ENCODE measurements at places on chromosomes 16 and 17.
A peak's percentile ranks its signal among the peaks of the same experiment; 100 is the strongest.

GRCh38 chr17:71899317-71899716 lies 221.5 kb upstream of the SOX9 start:
- DNase-seq, result no peak

GRCh38 chr16:11224096-11224893 lies 31.7 kb downstream of the SOCS1 start:
- DNase-seq, result no peak

DNA sequence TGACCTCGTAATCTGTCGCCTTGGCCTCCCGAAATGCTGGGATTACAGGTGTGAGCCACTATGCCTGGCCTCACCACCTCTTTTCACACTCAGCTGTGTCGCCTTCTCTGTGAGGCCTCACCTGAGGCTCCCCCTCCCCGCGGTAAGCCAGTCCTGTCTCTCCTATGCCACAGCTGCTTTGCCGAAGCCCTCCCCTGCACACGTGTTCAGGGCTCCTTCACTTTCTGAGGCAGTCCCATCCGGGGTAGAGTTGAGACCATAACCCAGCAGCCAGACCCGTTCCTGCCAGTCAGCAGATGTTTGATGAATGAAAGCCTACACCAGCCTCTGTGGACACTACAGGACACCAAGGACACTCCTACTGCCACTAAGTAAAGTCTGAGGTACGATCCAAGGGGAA lies 10.6 kb downstream of the USP7 start:
- no peak for DNase-seq

GRCh38 chr17:34493917-34494316 lies 85.5 kb upstream of the TMEM132E start:
- DNase-seq, result no peak

DNA sequence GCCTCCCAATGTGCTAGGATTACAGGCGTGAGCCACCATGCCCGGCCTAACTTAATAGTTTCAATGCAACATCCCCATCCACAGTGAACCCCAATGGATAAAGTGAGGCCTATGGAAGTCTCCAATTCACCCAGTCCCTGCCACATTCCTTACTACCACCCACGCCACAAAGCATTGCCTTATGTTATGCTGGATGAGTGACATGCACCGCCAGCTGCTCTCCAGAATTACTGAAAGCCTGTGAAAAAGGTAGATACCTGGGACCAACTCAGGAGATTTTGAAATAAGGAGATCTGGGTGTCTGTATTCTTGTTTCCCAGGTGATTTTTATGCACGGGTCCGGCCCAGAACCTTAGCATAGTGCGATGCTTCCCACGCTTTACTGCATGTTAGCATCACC lies 16.9 kb upstream of the GAS7 start:
- no peak for DNase-seq

- no peak for DNase-seq
Observed at GRCh38 chr17:60383379-60383778, 8.6 kb downstream of the USP32 start.

DNA sequence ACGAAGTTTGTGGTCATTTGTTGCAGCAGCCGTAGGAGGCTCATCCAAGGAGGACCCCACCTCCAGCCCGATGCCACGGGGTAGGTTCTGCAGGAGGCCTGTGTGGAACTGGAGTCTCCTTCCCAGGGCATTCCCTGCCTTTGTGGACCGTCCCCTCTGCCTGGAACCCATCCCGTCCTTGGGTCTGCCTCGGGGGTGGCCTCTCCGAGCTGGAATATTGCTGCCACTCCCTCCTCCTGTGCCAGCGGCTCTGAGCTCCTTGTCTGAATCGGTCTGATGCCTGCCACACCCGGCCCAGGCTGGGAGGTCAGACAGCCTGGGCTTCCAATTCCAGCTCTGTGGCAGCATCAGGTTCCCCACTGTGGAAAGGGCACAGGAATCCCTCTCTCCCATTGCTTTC lies 18.8 kb downstream of the DOC2B start:
- no peak for DNase-seq

DNA sequence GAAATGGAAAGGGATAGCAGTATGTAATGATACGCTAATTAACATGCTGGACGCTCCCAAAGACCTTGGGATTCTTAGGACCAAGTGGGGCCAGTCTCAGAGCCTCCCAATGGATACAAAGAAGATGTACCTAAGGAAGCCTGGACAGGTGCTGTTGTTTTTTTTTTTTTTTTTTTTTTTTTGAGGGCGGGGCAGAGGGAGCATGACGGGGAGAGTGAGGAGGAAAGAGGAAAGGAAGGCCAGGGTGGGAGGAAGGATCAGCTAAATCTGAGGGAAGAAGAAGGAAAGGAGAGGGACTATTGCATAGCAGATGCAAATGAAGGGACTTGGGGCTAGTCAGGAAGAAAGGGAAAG lies 2.5 kb downstream of the VAMP2 start:
- no peak for DNase-seq

- peak; percentile 82 for DNase-seq
Observed at GRCh38 chr16:66515596-66516508, 34.1 kb downstream of the TK2 start.

GRCh38 chr16:24688359-24688758 lies 41.1 kb upstream of the TNRC6A start:
- DNase-seq, result no peak

DNA sequence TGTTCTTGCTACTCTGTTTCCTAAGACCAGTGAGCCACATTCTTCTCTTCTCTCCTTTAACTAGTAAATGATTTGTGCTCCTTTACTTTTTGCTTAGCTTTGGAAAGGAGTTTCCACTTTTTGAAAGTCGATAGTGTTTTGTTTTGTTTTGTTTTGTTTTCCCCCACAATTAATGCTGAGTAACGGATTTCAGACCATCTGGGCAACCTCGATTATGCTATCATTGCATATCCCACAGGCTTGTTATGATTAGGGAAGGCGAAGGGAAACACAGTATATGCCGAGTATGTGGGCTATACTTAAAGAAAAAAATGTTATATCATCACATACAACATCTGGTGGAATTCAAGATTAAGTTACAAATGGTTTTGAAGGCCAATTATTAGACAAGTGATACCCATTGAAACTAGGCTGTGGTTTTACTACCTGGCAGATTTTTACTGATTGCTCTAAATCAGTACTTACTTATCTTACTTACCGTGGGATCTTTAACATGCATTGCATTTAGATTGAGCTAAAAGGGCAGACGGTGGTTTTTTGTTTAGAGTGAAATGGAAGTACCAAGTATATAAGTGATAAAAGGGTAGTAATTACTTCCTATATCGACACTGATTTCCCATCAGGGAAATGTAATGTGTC lies 361.3 kb upstream of the SOX9 start:
- no peak for DNase-seq

DNA sequence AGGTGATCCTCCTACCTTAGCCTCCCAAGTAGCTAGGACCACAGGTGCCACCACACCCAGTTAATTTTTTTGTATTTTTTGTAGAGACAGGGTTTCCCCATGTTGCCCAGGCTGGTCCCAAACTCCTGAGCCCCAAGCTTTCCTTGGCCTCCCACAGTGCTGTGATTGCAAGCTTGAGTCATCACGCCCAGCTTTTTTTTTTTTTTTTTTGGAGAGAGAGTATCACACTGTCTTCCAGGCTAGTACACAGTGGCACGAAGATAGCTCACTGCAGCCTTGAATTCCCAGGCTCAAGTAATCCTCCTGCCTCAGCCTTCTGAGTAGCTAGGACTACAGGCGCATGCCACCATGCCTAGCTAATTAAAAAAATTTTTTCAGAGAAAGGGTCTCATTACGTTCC lies 27.2 kb downstream of the HEATR9 start:
- no peak for DNase-seq

- DNase-seq, result no peak
Observed at GRCh38 chr16:57593021-57593420, 35.4 kb upstream of the ADGRG1 start.

DNA sequence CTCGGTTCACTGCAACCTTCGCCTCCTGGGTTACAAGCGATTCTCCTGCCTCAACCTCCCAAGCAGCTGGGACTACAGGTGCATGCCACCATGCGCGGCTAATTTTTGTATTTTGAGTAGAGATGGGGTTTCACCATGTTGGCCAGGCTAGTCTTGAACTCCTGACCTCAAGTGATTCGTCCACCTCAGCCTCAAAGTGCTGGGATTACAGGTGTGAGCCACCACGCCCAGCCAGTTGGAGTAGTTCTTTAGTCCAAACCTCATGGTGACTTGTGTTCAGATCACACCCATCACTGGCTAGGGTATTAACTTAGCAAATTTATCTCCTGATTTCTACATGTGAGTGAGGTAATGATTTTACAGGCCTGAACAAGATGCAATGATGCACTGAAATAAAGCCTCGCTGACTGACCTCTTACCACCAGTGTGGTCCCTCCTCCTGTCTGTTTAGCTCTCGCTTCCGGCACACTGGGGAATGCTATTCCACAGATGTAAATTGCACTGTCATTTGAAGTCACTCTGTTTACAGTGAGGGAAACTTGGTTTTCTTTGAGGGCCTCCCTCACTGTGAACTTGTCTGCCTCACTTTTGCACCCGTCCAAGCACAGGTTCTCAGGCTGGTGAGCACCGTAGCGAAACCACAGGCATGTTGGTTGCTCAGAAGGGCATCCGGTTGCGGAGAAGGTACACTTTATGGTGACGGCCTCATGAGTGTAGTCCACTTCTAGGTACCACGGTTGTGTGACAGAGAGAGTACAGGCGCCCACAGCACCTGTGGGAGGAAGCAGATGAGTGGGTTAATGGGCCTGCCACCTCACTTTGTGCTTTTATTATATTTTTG lies 5.5 kb downstream of the IGSF6 start:
- DNase-seq, result no peak

DNA sequence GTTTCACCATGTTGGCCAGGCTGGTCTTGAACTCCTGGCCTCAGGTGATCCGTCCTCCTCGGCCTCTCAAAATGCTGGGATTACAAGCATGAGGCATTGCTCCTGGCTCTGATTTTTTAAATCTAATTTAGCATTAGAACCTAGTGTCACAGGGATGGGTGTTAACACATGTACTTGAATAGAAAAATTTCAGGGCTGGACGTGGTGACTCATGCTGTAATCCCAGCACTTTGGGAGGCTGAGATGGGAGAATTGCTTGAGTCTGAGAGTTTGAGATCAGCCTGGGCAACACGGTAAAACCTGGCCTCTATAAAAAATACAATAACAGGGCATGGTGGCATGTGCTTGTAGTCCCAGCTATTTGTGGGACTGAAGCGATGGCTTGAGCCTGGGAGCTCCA lies 6.0 kb upstream of the RNF135 start:
- no peak for DNase-seq

- no peak for DNase-seq
Observed at GRCh38 chr17:3956327-3956957, 7.8 kb downstream of the ATP2A3 start.

GRCh38 chr17:30401097-30401496 lies 22.4 kb downstream of the CPD start:
- no peak for DNase-seq

- DNase-seq, result no peak
Observed at GRCh38 chr16:86993426-86994110, 323.6 kb downstream of the C16orf95 start.

DNA sequence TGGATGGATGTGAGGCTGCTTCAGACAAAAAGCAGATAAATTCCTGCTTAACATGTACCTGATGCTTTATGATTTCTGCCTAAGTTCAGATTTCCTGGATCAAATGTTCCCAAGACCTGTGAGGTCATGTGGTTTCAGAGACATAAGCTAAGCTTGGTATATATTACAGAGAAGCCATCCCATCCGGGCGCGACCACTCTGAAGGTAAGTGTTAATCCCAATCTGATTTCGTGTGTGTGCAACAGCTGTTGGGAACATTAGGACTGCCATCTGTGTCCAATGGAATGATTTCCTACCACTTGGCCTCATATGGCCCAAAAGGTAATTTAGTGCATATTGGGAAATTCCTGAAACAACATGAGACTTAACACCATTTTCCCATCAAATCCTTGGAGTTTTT lies 199.1 kb downstream of the HS3ST3B1 start:
- no peak for DNase-seq

GRCh38 chr17:70076831-70077230 lies 1.8 kb downstream of the KCNJ16 start:
- no peak for DNase-seq

DNA sequence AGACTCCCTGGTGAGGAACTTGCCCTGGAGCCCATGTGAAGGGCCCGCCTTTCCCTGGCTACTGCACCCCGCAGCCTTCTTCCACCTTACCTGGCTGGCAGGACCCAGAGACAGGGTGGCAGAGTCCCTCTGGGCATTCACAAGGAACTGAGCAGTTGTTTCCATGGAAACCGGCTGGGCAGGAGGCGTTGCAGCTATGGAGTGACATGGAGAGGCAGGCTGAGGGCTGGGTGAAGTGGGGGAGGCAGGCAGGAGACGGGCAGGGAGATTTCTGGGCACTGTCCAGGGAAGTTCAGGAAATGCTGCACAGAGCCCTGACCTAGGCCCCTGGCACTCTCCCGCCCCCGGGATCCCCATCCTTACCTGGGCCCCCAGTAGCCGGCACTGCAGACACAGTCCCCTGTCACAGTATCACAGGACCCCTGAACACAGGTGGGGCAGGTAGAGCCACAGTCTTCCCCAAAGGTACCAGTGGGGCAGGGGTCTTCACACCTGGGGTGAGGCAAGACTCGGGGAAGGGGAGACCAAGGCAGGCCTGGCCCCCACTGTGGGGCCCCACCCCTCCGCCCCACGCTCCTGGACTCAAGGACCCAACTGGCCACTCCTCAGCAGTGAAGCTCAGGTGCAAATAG lies 5.9 kb downstream of the SCARF1 start:
- DNase-seq, result no peak

Measured in coronary artery (tissue), 2 donors.